ENCODE measurements at places on chromosomes 12 and 14. TPM values are rescaled to one million over a fixed set of nuclear protein-coding genes. Genes with fewer than 3 reads are reported as not detected.

GLRX5 gene
- 48.2 TPM for total RNA-seq

RIN3 gene
- 23.3 TPM for total RNA-seq

ADCY6 gene
- total RNA-seq, result 0.61 TPM

EFS gene
- 0.08 TPM for total RNA-seq

IGF1 gene
- total RNA-seq, result 3.2 TPM

GRCh38 chr12:109092497-109093021 is 713 bp downstream of the ALKBH2 start:
- H3K4me3 ChIP-seq, result peak overlapping the region; percentile 77
- H3K36me3 ChIP-seq, result peaks cover 6% of the 10 kb centered on the region
- H3K27ac ChIP-seq, result peak overlapping the region; percentile 77
- H3K27me3 ChIP-seq, result no peaks in the 10 kb centered on the region

DNA sequence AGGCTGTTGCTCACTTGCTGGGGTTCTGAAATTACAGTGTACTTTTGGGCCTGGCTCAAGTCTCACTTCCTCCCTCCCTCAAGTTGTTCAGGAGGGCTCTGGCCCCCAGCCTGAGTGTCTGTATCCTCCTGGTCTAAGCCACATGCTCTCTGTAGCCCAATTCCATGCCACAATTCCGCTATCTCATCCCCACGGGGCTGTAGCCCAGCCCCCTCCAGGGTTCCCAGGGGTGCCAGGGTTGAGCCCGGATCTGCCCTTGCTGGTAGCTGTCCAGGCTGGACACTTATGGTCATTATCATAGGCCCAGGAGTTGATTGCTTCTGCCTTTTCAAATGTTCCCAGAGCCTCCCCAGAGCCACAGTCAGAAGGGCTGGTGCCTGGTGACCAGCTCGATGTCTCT is 65.3 kb downstream of the PRIMA1 start:
- H3K27me3 ChIP-seq, result peaks cover 2% of the 10 kb centered on the region
- no peak overlapping the region for H3K27ac ChIP-seq
- no peak overlapping the region for H3K4me3 ChIP-seq
- no peaks in the 10 kb centered on the region for H3K4me1 ChIP-seq
- DNase-seq, result no peak
- no peaks in the 10 kb centered on the region for H3K36me3 ChIP-seq

GRCh38 chr12:45303945-45304344 is 88.0 kb downstream of the ANO6 start:
- no peak overlapping the region for H3K27ac ChIP-seq
- no peak for DNase-seq
- H3K27me3 ChIP-seq, result no peaks in the 10 kb centered on the region
- H3K4me3 ChIP-seq, result no peak overlapping the region

- no peaks in the 10 kb centered on the region for H3K36me3 ChIP-seq
- no peaks in the 10 kb centered on the region for H3K4me1 ChIP-seq
- H3K4me3 ChIP-seq, result no peak overlapping the region
- H3K27me3 ChIP-seq, result no peaks in the 10 kb centered on the region
Measured at GRCh38 chr14:94374749-94375260, 13.6 kb downstream of the SERPINA1 start.

- no peak overlapping the region for H3K4me3 ChIP-seq
- no peaks in the 10 kb centered on the region for H3K36me3 ChIP-seq
- no peaks in the 10 kb centered on the region for H3K4me1 ChIP-seq
- H3K27me3 ChIP-seq, result no peaks in the 10 kb centered on the region
Measured at GRCh38 chr14:54200726-54201125, 196.1 kb upstream of the CDKN3 start.

DNA sequence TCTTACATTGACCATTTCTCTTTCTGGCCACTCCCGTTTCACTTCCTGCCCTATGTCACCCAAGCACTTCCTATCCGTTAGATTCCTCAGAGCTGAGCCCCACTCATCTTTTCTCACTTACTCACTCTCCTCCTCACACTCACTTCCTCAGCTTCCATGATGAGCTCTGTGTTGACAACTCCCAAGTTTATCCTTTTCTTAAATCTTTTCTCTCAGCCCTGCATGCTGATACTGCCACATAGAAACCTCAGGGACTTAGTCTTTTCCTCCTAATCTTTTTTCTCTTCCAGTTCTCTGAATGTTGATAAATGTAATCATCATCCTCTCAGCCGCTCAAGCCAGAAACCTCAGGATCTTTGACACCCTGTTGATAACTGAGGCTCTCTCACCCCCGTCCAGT is 99.6 kb downstream of the ANO6 start:
- no peaks in the 10 kb centered on the region for H3K27me3 ChIP-seq
- H3K27ac ChIP-seq, result no peak overlapping the region
- H3K36me3 ChIP-seq, result no peaks in the 10 kb centered on the region
- DNase-seq, result no peak
- no peak overlapping the region for H3K4me3 ChIP-seq
- no peaks in the 10 kb centered on the region for H3K4me1 ChIP-seq

- H3K4me1 ChIP-seq, result no peaks in the 10 kb centered on the region
- H3K36me3 ChIP-seq, result no peaks in the 10 kb centered on the region
- 0 out of 2 replicates have a peak, but pooled peaks cover 3% of the 10 kb centered on the region for H3K27me3 ChIP-seq
- DNase-seq, result no peak
- no peak overlapping the region for H3K27ac ChIP-seq
Measured at GRCh38 chr12:8860165-8860961, 37.9 kb downstream of the A2ML1 start.

DNA sequence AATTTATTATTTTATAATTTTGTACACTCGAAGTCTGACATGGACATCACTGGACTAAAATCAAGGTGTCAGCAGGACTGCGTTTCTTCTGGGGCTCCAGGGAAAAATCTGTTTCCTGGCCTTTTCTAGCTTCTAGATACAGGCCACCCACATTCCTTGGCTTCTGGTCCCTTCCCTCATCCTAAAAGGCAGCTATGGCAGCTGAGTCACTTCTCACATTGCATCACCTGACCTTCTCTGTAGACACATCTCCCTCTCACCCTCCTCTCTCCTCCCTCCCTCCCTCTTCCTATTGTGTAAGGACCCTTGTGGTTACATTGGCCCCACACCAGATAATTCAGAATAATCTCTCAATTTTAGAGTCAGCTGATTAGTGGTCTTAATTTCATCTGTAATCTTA is 92.4 kb downstream of the RPS6KA5 start:
- peaks cover 13% of the 10 kb centered on the region for H3K4me1 ChIP-seq
- no peak overlapping the region for H3K4me3 ChIP-seq
- H3K27me3 ChIP-seq, result no peaks in the 10 kb centered on the region
- no peak overlapping the region for H3K27ac ChIP-seq
- no peaks in the 10 kb centered on the region for H3K36me3 ChIP-seq

DNA sequence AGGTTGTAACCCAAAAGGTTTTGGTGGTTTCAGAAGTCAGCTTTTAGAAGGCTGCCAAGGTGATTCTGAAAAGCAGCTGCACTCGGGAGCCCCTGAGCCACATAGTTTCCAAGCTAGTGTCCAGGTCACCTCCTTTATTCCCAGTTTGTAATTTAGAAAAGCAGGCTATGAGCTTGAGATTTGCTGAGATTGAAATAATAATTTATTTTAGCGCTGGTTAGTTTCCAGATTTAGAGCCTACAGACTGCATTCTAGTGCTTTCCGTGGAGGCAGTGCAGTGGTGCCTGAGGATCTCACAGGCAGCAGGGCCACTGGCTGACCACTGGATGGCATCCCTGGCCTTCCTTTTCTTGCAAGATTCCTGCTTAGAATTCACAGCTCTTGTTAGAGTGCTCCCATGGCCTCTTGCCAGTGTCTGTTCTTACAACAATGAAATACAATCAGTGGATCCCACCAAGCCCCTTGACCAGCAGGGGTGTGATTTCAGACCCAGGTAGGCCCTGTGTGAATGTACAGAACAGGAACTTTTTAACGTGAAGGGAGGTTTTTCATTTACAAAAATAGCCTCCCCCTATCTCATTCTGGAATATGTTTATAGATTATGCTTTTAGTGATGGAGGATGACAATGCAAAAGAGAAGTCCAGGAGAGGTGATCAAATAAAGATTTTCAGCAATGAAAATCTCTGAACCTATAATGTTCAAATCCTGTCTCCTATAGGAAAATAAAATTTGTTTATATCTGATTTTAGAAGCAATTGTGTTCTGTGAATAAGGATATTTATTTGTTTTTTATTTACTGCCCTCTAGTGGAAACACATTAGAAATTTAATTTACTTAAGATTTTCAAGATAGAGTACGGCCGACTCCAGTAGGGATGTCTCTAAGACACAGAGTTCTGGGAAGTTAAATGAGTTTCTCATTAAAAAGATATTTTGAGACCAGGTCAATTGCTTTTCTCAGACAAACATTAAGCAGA is 362.1 kb upstream of the STXBP6 start:
- no peaks in the 10 kb centered on the region for H3K27me3 ChIP-seq
- H3K4me1 ChIP-seq, result no peaks in the 10 kb centered on the region
- no peak overlapping the region for H3K27ac ChIP-seq
- no peak overlapping the region for H3K4me3 ChIP-seq

- H3K36me3 ChIP-seq, result no peaks in the 10 kb centered on the region
- no peak for DNase-seq
- no peak overlapping the region for H3K27ac ChIP-seq
Measured at GRCh38 chr12:13005649-13006048, 5.6 kb upstream of the HEBP1 start.

DNA sequence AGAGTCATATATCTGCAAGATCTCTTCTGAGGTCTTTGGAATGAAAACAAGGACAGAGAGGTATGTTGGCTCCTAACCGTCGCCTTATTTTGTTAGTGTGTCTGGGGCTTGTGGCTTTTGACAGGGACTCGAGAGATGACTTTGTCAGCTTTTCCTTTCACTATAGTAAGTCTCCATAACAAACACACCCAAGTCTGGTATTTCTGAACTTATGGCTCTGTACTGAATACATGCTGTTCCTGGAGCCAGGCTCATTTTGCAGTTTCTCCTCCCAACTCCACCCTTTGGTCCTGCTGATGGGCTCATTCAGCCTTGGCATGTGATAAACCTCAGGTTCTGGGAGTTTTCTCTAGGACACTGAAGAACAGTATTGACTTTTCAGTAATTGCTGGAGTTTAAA is 27.7 kb upstream of the TMED10 start:
- no peak for DNase-seq
- H3K27ac ChIP-seq, result no peak overlapping the region
- H3K36me3 ChIP-seq, result no peaks in the 10 kb centered on the region
- no peaks in the 10 kb centered on the region for H3K4me1 ChIP-seq

- H3K27ac ChIP-seq, result no peak overlapping the region
- DNase-seq, result no peak
- no peaks in the 10 kb centered on the region for H3K36me3 ChIP-seq
- no peaks in the 10 kb centered on the region for H3K4me1 ChIP-seq
- no peaks in the 10 kb centered on the region for H3K27me3 ChIP-seq
Measured at GRCh38 chr14:85075694-85076476, 454.1 kb upstream of the FLRT2 start.

- H3K27me3 ChIP-seq, result no peaks in the 10 kb centered on the region
- DNase-seq, result no peak
- H3K36me3 ChIP-seq, result peaks cover 15% of the 10 kb centered on the region
- H3K4me1 ChIP-seq, result no peaks in the 10 kb centered on the region
- H3K27ac ChIP-seq, result no peak overlapping the region
Measured at GRCh38 chr14:95431199-95432143, 85.0 kb downstream of the SYNE3 start.

Measured in GM12878 (cell line).